Renal cortical epithelial cell (primary cell): ENCODE measurements at places on chromosomes 1 and 21.

GRCh38 chr1:230858918-230859729 lies 9.2 kb downstream of the C1orf198 start:
- no peak for DNase-seq

DNA sequence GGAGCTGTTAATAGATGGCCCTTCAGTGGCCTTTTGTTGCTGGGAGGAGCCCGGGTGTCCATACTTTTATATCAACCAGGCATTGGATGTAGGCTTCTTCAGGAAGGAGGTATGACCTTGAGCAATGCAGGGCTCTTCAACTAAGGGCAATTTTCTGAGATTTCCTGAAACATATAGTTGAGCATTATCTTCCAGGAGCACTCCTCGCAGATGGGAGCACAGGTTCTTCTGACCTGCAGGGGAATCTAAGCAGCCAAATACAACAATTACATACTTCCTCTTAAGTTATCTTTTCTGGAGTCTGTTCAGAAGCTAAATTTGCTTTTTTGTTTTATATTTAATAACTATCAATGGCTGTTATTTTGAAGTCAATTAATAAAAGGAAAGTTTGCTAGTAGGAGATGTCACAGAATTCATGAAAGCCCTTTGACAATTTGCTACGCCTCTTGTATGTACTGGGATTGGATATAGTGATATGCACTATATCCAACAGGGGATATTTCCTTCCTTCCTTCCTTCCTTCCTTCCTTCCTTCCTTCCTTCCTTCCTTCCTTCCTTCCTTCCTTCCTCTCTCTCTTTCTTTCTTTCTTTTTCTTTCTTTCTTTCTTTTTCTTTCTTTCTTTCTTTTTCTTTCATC lies 422.6 kb upstream of the NEGR1 start:
- DNase-seq, result no peak

GRCh38 chr1:229370601-229371021 lies 27.8 kb upstream of the CCSAP start:
- DNase-seq, result no peak

GRCh38 chr1:160363951-160364735 lies 2.7 kb upstream of the NHLH1 start:
- DNase-seq, result no peak

- no peak for DNase-seq
Observed at GRCh38 chr1:203168256-203168786, 7.3 kb downstream of the MYBPH start.
